ENCODE measurements at places on chromosomes 16 and 17.

DNA sequence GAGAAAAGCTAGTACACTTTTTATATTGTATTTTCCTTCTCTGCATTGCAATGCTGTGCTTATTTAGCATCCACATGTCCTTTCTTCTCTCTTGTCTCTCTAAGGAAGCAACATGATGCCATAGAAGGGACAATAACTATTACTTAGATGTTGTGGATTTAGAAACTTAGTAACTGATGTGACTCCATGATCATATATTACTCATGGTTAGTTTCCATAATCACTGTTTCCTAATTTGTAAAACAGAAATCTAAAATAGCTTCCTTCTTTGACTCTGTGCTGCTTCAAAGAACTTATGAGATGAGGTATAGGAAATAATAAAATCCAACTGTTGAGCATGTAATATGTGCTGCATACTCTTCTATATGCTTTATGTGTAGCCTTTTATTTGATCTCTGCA is 6.6 kb upstream of the ABCA5 start:
- DNase-seq = no peak

GRCh38 chr17:35287286-35287811 is 44.5 kb downstream of the SLFN5 start:
- no peak for DNase-seq

GRCh38 chr17:28584434-28584833 is 7.7 kb upstream of the ALDOC start:
- DNase-seq = no peak

DNA sequence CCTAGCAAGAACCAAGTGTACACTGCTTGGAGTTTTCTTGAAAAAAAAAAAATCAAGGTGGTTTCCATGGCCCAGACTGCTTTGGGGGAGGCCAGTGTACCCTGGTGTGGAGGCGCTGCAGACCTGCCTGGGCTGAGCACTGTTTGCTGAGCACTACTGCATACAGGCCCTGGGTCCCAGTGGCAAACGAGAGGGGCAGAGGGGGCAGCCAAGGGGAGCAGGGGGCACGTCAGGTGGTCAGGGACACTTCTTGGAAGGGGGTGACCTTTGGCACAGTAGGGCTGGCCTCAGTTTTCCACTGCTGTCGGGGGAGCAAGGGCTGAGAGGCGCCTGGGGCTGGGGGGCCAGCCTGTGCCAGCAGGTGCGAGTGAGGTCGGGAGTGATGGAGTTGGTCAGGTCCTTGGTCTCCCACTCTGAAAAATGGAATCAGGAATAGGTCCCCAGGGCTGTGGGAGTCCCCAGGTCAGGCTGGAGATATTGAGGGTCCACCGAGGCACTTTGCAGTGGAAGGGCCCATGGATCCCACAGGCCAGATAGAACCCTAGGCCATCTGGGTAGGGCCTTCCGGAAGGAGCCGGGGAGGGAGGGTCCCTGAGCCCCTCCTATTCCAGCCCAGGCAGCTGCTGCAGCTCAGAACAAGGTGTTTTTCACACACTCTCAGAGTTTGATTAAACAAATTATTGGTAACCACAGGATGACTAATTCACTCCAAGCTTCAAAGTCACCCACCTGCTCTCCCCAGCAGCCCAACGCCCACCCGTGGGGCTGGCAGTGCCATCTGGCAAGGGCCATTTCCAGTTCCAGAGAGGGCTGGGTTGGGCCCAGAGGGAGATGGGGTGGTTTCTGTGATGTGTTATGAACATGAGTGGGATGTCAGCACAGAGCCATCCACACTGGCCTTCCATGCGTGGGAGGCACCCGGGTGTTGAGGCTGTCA is 3.5 kb downstream of the ZFPM1 start:
- no peak for DNase-seq

GRCh38 chr16:28082624-28083023 is 19.1 kb upstream of the GSG1L start:
- peak; percentile 84 for DNase-seq

DNA sequence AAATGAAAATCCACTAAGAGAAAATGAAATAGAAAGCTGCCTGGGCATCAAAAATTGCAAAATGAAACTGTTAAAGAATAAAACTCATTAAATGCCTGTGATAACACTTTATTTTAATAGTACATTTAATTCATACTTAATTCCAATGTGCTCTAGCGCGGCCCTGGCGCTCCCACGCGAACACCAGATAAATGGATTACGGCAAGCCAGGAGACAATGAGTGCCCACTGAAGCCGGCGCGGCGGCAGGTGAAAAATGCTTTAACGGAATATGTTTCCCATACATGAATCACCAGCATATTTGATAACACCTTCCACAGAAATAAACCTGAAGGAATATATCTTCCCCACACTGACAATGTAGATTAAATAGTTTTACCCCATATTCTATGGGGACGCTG is 245.5 kb downstream of the RBFOX3 start:
- DNase-seq = no peak

GRCh38 chr17:56111706-56112485 is 41.4 kb upstream of the ANKFN1 start:
- DNase-seq = no peak

DNA sequence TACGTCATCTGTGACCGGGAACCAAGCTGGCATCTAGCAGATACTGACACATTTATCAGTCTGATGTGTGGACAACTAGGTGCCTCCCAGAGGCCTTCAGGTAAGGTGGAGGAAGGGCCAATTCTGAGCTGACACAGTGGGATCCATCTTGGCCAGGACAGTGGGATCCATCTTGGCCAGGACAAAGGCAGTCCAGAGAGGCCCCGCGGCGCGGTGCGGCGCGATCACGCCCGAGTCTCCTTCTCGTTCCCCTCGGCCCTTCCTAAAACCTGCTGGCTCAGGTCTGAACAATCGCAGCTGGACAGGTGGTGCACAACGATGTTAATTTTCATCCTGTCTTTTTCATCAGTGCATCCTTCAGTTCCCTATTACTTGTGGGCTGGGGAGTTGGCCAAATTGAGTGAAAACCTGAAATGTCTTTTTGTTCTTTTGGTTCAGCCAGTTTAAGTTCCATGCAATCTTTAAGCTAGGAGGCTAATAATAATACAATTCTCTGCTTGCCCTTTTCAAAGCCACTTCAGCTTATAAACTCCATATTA is 486 bp upstream of the WSB1 start:
- no peak for DNase-seq

DNA sequence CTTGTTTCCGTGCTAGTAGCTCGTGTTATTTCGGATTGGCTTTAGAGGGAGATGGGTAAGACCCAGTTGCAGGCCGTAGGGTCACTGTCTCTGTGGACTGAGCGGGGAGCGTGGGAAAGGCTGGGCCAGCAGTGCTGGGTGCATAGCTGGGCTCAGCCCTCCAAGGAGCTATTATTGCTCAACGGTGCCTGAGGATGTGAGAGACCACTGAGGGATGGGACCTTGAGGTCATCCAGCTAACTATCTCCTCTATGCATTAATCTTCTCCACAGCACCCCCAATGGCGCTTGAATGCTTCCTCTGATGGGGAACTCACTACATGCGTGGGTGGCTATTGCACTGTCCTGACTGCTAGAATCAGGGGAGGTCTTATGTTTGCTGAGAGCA is 126.1 kb upstream of the FOXF1 start:
- no peak for DNase-seq

DNA sequence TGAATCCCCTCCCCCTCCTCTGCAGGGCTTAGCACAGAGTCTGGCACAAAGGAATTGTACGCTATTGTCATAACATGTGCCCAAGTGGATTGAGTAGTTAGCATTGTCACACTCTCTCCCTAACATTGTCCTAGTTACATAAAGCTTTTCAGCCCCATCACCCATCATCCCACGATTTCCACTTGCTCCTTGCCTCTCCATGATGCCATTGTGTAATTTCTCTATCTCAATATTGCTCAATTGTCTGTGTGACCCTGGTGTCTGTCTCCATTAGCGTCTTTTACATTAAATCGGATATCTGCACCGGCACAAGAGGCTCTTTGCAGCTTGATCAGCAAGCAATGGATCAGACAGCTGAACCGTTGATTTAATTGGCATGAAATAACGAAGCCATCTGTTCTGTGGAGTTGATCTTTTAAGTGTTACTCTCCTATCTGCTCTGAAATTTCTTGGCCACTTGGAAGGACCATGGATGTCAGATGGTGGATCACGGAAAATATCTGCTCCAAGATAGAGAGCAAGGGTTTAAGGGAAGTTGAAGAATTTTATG is 77.0 kb upstream of the HS3ST4 start:
- DNase-seq = peak; percentile 94

GRCh38 chr17:6711081-6711674 is 2.0 kb downstream of the SLC13A5 start:
- peak; percentile 8 for DNase-seq

DNA sequence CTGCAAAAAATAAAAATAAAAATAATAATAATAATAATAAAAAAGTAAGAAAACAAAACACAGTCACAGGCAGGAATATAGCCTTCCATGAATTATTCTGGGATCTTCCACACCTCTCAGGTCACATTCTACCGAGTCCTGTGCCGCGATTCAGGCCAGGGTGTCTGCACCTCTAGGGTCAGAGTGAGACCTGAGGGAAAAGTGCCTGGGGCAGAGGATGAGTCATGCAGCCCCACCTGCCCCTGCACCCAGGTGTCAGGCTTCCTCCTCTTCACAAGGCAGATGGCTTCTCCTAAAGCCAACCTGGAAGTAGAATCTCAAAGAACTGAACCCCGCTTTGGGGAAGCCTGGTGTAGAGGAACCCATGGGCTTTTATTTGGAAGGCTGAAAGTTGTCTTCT is 283.7 kb downstream of the CPPED1 start:
- DNase-seq = no peak

- no peak for DNase-seq
Observed at GRCh38 chr17:64765191-64765889, 103.2 kb upstream of the SMURF2 start.

DNA sequence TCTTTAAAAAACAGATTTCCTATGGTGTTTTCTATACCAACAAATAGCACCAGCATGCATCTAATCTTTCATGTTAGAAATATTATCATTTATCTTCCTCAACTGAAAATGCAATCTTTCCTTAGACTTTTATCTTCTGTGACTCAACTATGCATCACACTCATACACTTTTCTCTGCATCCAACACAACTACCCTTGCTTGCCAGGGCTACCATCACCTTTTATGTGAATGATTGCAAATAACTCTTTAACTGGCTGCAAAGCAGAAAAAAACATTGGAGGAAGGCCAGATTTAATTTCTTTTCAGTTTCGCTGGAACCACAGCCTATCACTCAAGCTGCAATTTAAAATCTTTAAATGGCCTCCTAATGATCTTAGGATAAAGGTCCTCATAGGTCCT is 212.9 kb downstream of the CDH8 start:
- no peak for DNase-seq

DNA sequence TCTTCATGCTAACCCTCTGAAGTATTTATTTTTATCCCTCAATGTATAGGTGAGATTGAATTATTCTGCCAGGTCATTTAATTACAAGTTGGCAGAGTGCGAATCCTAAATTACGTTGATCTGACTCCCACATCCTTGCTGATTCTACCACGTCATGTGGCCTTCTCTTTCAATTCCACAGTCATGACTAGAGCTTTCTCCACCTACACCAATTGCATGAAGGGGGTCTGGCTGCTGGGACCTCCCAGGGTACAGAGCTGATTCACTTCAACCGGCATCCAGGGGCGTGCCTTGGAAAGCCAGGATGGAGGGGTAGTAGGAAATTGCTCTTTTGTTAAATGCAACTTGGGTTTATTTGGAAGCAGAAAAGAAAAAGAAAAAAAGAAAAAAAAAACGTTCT is 41.1 kb upstream of the CDH13 start:
- no peak for DNase-seq

DNA sequence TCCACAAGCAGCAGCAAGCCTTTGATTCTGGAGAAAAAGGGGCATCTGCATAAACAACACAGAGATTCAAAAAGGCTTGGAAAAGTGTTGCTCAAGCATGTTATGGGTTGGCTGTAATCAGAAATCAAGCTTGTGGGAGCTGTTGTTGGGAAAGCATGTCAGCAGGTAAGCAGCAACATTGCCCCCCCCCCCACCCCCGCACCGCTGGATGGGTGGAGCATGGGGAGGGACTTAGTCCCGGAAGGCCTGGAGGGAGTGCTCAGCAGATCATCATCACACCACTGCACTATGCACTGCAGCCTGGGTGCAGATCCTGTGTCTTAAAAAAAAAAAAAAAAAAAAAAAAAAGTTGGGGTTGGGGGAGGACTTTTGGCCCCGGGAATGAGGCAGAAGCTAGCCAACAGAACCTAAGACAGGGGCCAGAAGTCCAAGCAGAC is 16.8 kb upstream of the AKAP1 start:
- DNase-seq = no peak

DNA sequence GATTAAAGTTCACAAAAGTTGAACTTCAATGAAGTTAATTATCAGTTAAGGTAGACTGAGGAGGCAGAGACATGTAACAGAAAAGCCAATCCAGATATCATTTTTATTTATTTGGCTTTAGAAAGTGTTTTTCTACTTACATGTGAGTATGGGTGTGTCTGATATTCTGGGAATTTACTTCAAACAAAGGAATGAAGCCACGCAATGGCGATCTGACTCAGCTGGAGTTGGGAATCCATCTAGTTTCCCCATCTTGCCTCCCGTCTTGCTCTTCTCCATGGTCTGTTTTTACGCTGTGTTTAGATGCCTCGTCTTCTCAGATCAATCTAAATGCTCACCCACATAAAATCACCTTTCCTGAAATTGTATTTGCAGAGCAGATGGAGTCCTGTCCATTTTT is 1.7 kb upstream of the KCNJ16 start:
- DNase-seq = no peak

DNA sequence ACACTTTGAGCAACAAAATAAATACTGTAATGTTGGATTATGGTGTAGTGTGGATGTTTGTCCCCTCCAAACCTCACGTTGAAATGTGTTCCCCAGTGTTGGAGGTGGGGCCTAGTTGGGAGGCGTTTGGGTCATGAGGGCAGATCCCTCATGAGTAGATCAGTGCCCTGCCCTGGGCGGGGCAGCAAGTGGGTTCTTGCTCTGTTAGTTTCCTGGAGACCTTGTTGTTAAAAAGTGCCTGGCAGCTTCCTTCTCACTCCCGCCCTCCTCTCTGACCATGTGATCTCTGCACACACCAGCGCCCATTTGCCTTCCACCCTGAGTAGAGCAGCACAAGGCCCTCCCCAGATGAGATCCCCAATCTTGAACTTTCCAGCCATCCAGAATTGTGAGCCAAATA is 67.7 kb downstream of the MPRIP start:
- no peak for DNase-seq

GRCh38 chr17:62966426-62967204 is 580 bp downstream of the TANC2 start:
- DNase-seq = peak; percentile 75

Measured in eye (tissue), 1 donor.